Stomach (tissue), 19 donors: ENCODE measurements at places on chromosomes 7 and 10. TPM values are rescaled to one million over a fixed set of nuclear protein-coding genes. Genes with fewer than 3 reads are reported as not detected.

- no peak for DNase-seq
Observed at GRCh38 chr7:98209166-98209920, 1.9 kb upstream of the BHLHA15 start.

DNA sequence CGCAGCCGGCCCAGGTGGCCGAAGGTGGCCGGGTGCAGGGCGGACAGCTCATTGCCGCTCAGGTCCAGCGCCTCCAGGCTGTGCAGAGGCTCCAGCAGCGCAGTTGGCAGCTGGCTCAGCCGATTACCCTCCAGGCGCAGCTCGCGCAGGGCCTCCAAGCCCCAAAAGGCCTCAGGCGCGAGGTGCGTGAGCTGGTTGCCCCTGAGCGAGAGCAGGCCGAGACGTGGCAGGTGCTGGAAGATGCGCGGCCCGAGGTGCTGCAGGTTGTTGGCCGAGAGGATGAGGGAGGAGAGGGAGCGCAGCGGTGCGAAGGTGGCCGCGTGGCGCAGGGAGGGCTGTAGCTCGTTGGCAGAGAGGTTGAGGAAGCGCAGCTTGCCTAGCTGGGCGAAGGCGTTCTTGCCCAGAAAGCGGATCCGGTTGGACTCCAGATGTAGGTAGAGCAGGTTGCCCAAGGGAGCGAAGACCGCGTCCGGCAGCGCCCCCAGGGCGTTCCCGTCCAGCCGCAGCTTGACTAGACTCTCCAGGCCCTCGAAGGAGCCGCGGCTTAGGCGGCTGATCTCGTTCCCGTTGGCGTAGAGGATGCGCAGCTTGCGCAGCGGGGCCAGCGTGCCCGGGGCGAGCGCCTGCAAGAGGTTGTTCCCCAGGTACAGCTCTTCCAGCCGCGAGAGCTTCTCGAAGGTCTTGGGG, 923 bp downstream of the TRIL start:
- no peak for DNase-seq

DNA sequence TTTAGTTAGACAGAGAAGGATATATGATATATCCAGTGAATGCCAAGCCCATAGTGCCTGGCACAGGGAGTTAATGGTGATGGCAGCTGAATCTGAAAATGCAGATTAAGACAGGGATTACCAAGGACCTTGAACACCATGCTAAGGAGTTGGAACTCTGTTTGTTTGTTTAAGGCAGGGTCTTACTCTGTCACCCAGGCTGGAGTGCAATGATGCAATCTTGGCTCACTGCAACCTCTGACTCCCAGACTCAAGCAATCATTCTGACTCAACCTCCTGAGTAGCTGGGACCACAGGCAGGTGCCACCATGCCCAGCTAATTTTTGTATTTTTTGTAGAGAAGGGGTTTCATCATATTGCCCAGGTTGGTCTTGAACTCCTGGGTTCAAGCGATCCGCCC, 1.6 kb downstream of the AKR1D1 start:
- no peak for DNase-seq

The ZMIZ2 gene
- 14.5 TPM for total RNA-seq
